ENCODE measurements at places on chromosomes 1 and 21.

GRCh38 chr1:208668991-208669390, 424.8 kb upstream of the PLXNA2 start:
- DNase-seq, result no peak

DNA sequence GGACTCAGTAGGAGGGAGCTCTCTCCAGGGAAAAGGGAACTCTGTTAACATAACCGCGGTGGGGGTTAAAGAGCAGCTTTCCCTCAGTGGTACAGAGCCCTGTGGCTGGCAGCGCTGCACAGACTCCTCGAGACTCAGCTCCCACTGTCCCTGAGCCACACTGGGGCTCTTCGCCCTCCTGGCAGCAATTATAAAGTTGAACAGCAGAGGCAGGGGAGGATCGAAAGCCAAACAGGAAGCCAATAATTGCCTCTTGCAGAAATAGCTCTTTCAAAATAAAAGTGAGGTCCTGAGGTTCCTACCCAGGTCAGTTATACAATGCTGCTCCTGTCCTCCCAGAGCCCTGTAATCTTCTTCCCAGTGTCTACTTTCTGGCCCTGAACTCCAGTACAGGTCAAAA, 77.0 kb downstream of the FAM78B start:
- no peak for DNase-seq

GRCh38 chr1:56910441-56910985, 55.3 kb downstream of the C8B start:
- no peak for DNase-seq

DNA sequence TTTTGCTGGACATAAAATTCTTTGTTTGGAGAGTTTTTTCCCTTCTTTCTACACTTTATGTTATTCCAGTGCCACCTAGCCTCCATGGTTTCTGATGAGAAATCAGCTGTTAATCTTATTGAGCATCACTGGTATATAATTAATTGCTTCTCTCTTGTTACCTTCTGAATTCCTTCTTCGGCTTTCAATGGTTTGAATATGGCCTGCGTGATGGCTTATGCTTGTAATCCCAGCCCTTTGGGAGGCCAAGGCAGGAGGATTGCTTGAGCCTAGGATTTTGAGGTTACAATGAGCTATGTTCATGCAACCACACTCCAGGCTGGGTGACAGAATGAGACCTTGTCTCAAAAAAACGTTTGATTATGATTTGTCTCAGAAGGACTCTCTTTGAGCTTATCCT, 13.0 kb upstream of the CNIH4 start:
- no peak for DNase-seq

- no peak for DNase-seq
Observed at GRCh38 chr1:192133350-192133926, 24.8 kb upstream of the RGS18 start.

DNA sequence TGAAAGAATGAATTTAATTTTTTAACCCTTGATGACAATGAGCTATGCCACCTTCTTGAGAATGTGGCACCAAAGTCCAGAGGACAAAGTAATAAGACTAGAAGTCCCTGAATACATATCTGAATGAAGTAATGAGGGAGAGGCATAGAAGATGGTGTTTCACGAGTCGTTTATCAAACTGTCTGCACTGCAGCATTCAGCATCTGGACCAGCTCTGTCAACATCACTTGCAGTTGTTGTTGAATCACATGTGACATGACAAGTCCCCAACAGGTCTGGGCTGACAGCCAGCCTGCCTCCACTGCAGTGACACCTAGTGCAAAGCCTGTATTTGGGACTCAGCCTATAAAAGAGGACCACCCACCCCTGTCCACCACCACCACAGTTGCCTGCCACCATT, 17.3 kb upstream of the GALNT2 start:
- no peak for DNase-seq

DNA sequence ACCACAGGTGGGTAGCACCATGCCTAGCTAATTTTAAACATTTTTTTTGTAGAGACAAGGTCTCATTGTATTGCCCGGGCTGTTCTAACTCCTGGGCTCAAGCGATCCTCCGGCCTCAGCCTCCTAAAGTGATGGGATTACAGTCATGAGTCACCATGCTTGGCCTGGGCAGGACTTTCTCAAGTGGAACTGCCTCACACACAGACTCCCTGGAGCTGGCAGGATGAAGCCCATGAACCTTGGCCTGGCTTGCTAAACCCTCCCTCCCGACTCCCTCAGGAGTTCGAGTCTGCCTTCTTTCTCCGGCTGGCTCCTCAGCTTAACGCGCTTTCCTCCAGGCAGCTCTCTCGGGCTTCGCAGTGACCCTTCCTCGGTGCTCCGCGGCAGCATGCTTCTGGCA, 7.7 kb upstream of the ECE1 start:
- no peak for DNase-seq

DNA sequence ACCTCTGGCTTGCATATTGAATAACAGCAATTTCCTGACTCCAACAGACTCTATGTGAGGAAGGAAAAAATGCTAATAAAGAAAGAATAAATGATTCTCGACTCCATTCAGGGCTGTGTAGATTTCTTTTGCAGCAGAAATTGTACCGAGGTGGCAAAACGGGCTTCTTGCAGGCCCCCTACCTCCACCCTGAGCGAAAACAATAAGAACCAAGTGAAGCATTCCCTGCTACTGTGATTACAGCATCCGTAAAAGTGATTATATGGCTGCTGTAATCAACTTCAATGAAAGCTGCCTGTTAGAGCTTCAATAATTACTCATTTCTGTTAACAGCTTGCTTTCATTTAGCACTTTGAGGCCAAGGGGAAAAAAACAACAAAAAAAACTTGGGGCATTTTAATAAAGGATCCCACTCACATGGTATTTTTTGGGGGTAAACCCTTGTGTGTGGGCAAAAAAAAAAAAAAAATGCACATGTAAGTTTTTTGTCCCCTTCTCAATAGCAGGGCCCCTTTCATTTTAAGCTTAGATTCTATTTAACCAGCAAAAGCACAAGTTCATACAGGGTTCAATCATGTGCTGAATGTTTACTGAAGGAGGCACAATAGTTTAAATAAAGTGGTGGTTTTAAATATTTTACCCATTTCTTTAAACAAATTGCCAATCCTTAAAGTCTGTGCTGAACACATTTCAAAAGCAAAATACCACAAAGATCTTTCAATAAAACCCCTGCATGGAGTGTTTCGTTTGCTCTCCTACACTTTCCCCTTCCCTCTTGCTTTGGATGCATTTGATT, 271.6 kb downstream of the LMO4 start:
- no peak for DNase-seq

- no peak for DNase-seq
Observed at GRCh38 chr21:34197561-34197960, 124.2 kb downstream of the MRPS6 start.

DNA sequence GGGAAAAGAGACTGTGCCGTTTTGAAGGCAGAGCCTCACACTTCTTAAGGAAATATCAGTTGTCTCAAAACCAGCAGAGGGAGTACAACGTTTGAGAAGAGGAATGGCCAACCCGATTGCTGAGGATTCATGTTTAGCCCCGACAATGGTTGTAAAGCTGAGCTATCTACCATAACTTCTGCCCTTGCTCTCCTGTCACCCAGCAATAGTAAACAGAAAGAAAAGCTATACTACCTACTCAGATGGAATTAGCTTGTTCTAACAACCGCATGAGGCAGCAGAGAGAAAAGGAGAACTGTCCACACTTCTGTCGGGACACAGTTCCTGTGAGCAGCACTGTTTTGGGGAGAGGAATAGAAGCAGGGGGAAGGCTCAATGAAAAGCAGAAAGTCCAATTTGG, 91.2 kb downstream of the SLC45A1 start:
- DNase-seq, result no peak

DNA sequence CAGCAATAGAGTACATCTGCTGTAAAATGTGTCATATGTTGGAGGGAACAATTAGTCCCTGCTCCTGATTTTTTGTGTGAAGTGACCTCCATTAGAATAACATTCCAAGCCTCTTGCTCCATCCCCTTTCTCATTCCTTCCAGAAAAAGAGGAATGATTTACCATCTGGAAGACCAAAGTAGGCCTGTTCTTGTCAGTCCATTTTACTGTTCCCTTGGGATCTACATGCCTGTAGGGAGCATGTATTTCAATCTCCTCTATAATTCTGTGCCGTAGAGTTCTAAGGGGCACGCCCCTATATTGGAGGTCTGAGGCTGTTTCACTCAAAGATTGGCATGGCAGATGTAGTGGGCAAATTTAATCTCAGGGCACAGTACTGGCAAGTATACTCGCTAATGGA, 48.8 kb upstream of the MAN1A2 start:
- DNase-seq, result peak; percentile 9

GRCh38 chr21:42102991-42103390, 31.9 kb downstream of the UMODL1 start:
- DNase-seq, result no peak

- no peak for DNase-seq
Observed at GRCh38 chr1:232196042-232196441, 433.9 kb downstream of the SIPA1L2 start.

DNA sequence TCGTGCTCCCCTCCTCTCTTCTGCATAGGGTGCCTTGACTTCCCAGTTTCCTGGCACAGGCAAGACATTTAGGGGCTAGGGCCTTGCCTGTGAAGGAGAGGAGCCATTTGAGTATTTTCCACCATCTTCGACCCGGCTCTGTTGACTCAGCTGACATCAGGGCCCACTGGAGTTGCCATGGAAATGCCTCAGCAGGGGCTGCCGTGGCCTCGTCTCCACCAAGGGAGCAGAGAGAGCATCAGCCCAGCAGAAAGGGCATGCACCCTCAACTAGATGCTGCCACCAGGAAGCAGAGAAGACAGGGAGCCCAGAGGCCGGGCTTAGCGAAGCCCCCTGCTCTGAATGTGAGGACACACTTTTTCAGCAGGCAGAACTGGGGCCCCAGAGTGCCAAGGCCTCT, 101.9 kb upstream of the ACTL8 start:
- no peak for DNase-seq

DNA sequence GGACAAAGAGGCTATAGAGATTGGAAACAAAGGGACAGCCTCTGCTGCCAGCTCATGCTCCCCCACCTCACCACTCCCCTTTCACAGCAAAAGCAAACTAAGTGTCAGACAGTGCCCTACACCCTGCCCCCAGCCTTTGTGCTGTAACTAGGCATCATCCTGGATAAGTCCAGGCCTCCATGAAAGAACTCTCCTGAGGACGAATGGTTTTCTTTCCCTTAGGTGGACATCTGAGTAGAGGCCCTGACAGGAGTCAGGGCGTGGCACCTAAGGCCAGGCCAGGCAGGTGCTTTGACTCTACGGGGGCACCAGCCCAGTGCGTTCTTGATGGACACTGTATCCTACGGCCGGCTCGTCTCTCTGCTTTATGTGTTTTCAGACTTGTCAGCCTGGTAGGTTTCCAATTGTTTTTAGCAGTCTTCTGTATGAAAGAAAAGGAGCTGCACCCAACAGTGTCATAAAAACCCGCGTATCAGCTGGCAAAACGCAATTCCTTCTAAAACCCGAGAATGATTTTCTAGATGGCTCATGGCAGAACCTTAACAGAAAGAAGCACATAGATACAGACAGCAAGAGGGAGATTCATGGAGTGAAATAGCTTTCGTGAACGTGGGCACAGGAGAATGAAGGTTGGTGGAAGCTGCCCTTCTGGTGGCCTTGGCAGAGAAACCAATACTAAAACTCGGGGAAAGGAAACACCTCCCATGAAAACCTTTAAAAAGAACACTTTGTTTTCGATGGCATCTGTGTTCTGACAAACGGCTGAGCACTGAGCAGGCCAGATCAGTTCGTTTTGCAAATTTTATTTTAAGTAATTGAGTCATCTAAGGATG, 51.7 kb upstream of the AJAP1 start:
- no peak for DNase-seq

DNA sequence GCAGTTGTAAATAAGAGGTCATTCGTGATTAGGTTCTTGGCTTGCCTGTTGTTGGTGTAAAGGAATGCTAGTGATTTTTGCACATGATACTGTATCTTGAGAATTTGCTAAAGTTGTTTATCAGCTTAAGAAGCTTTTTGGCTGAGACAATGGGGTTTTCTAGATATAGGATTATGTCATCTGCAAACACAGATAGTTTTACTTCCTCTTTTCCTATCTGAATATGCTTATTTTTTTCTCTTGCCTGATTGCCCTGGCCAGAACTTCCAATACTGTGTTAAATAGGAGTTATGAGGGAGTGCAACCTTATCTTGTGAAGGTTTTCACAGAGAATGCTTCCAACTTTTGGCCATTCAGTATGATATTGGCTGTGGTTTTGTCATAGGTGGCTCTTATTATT, 576.1 kb upstream of the RGS18 start:
- no peak for DNase-seq

- DNase-seq, result no peak
Observed at GRCh38 chr1:81453367-81453703, 347.4 kb upstream of the ADGRL2 start.

DNA sequence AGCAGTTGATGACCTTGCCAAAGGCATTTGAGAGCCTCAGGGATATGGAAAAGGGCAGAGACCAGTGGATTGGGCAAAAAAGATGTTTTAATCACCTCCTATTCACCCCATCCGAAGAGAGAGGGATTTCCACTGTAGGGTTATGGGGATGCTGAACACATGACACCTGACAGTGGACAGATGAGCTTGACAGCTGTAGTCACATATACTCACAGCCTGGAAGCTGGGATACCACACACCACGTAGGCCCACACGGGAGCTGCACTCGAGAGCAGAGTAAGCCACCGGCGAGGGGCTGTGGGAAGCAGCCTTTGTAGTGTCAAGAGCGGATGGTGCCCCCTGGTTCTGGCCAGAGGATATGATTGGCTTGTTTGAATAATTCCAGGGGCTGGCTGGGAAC, 20.0 kb downstream of the ZBTB40 start:
- DNase-seq, result peak; percentile 21

DNA sequence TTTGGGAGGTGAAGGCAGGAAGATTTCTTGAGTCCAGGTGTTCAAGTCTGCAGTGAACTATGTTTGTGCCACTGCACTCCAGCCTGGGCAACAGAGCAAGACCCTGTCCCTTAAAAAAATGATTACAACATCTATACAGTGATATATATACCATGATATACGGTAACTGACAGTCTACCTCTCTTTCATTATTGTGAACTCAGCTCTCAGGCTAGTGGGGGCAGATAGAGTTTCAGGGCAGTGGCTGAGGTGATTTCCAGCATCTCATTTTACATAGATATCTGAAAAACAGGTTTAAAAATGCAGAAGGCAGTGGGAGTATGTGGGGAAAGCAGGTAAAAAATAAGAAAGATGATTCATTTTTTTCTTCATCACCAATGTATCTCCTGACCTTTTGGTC, 8.1 kb upstream of the NTNG1 start:
- DNase-seq, result no peak

Measured in BE2C (cell line).